ENCODE measurements at places on chromosomes 3 and 15.

DNA sequence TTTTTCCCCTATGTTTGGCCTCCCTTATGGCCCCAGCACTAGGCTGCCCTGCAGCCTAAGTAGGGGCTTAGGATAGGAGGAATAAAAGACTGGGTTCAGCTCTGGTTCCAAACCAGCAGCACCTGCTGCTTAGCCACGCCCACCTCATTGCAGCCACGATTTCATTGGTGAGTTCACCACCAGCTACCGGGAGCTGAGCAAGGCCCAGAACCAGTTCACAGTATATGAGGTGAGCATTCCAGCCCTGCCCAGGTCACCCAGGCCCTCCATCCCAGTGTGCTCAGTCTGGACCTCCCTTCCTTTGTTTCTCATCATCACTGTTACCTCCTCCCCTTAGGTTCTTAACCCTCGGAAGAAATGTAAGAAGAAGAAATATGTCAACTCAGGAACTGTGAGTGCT is 11.5 kb downstream of the CPNE9 start:
- DNase-seq = no peak

DNA sequence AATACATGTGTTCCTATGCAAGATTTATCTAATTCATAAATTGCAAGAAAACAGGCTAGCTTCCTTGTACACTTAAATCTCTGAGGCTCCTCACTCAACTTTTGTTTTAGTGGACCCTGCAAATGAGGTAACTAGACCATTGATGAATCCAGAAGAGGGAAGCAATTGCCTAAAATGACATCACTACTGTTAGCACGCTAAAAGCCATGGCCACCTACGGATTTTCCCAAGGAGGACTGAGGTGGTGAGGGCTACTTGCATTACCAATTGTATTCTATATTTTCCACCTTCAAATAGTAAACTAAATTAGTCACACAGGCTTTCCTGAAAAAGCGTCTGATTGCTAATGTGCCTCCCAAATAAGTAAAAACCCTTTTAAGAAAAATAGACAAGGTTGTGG is 140.7 kb downstream of the GADL1 start:
- DNase-seq = peak; percentile 12

DNA sequence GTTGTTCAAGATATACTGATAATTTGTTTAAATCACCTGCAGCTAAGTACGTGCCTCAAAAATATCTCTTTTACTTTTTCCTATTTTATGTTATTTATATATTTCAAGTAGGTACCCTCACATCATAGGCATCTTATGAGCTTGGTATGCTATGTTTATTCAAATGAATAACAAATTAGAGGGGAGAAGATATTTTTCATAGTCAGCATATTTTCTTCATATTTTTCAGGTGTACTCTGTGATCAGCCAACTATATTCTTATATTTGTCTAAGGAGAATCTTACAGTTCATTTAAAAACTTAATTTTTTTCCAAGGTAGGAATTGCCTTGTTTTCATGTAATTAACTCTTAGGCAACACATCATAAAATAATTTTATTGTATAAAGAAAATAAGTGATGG is 421.1 kb upstream of the GRM7 start:
- no peak for DNase-seq

DNA sequence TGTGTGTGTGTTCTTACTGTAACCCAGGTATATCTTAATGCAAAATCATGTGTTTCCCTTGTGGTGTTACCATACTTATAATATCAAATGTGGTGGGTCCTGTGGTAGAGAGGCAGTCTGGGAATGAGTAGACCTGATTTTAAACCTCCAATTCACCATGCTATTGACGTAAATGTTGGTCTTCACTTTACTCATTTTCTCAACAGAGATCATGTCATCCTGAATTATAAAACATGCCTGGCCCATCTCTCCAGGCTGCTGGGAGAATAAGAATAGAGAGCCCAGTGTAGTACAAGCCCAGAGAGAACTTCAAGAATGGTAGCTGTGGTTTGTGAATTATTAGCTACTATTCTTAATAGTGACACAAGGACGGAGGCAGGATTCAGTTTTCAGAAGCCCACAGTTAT is 88.1 kb downstream of the MBNL1 start:
- DNase-seq = no peak

DNA sequence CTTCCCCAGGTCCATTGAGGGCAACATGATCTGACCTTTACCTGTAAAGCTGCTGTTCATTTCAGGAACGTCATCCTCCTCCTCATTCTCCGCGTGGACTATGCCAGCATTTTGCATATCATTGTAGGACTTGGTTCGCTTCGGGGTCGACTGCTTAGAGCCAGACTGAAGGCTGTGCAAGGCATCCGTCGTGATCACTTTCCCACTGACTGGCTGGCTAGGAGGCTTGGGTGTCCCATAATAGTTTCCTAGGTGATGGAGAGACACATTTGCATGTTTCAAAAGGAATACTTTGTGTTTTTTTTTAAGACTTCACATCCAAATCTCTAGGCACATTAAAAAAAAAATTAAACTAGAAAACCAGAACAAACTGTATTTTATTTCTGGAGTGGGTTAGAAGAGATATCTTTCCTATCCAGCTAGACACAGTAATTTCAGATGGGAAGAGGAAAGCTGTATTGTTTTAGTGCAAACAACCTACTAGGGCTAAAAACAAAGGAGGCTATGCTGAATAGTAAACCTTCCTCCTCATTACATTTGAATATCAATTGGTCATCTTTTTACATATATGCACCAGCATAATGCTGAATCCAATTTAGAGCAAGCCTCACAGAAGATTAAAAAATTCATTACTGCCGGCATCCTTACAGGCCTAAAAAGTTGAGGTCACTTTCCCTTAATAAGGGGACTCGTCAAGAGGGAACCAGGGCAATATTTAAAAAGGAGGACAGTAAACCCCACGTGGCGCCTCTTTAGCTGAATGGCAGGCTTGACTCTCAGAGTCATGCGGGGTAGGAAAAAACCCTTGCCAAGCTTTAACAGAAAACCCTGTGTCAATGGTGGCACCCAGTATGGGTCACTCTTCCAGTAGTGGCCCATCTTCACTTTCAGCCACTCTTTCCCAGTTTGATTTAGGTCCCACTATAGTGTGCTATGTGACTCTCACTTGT is 559.9 kb downstream of the MAGI1 start:
- no peak for DNase-seq

- no peak for DNase-seq
Measured at GRCh38 chr3:8567784-8568575, 66.4 kb downstream of the LMCD1 start.

DNA sequence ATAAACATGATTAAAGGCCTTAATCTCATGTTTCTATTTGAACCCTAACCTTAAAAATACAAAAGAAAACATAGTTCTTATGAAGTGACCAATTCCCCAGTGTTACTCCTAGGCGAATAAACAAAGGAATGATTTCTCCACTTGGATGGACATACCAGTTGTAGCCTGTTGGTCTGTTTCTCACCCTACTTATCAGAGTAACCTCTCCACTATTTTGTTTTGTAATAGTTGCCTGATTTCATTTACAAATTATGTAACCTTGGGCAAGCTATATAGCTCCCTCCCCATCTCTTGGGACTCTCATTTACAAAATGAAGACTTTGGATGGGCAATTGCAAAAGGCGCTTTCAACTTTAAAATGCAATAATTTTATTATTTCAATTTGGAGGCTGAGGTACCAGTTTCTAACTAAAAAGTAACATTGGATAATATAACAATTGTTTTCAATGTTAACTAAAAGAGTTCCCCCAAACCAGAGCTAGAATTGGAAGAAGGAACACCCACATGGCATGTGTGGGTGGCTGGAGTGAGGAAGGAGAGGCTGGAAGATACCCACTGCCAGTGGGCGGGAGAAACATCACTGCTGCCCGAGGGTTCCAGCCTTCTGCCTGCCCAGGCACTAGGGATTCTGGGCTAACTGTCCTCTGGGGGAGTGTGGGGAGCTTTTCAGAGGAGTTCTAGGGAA is 74.2 kb downstream of the RFTN1 start:
- no peak for DNase-seq

- no peak for DNase-seq
Measured at GRCh38 chr3:63872135-63872924, 8.7 kb downstream of the ATXN7 start.

All from CD14-positive monocyte (primary cell).